ENCODE measurements at places on chromosomes 2 and 18.

DNA sequence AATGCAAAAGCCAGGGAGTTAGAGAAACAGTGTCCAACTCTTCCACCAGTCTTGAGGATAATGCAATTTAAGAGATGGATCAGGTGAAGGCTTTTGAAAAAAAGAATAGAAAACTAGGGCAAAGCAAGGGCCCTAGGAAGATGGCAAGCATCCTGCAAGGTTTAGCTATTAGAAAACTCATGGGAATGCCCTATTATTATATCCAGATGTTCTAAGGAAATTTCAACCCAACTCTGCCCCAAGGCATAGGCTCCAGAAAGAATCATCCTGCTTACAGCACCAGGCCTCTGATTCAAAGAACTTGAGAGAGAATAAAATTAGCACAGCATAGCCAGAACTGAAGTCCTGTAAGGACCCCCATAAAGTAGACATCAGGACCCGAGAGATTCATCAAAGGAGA lies 68.1 kb downstream of the EN1 start:
- no peaks in the 10 kb centered on the region for H3K36me3 ChIP-seq
- H3K27me3 ChIP-seq: peaks cover 22% of the 10 kb centered on the region
- no peak for DNase-seq
- no peak overlapping the region for H3K4me3 ChIP-seq
- no peaks in the 10 kb centered on the region for H3K4me1 ChIP-seq

- H3K27ac ChIP-seq: peak overlapping the region; percentile 54
- H3K27me3 ChIP-seq: peaks cover 5% of the 10 kb centered on the region
- H3K36me3 ChIP-seq: peaks cover 63% of the 10 kb centered on the region
- H3K4me1 ChIP-seq: peaks cover 37% of the 10 kb centered on the region
- DNase-seq: no peak
- peak overlapping the region; percentile 96 for H3K4me3 ChIP-seq
These were observed 4.1 kb downstream of the MYCN start for GRCh38 chr2:15944325-15945017.

- H3K4me1 ChIP-seq: peaks cover 5% of the 10 kb centered on the region
- no peak overlapping the region for H3K4me3 ChIP-seq
- no peaks in the 10 kb centered on the region for H3K27me3 ChIP-seq
These were observed 39.1 kb upstream of the FIGN start for GRCh38 chr2:163774862-163775261.

DNA sequence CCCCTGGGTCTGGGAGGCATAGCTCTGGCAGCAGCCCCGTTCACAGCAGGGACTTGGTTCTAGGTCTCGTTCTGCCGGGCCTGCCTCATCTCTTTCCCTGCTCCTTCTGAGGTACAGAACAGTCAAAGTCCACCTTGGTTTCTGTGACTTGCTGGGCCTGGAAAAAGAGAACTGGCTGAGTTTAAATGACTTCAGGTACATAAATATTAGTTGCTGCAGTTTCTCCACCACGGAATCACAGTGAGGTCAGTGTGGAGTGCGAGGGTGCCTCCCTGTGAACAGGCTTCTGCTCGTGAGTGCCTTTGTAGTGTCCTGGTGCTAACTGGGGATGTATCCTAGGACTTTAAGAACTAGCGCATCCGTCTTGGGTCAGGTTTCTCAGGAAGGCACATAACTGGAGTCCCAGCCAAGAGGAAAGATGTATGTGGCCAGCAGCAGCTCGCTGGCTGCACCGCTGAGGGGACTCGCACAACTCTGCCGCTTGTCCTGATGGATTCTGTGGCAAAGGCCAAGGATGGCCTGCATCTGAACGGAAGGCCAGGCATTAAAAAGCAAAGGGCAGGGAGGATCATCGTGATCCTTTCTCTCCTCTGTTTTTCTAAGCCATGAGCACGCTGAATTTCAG lies 188.6 kb downstream of the SH3RF3 start:
- peaks cover 85% of the 10 kb centered on the region for H3K4me1 ChIP-seq
- peaks cover 8% of the 10 kb centered on the region for H3K27me3 ChIP-seq

DNA sequence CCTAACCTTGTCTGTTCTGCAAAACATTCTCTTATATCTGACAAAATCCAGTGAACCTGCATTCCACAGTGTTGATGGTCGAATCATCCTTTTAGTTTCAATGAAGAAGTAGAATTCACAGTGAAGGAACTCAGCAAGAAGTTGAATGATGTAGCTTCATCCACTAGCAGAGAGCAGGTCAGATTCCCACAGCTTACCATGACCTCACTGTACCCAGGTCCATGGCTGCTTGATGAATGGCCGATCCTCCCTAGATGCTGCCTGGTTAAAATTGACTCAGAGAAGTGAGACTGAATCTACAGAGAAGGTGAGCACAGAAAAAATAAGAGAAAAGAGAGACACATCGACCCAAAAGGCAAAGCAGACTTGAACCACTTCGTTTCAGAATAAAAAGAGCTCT lies 906.0 kb upstream of the CHAC2 start:
- no peaks in the 10 kb centered on the region for H3K27me3 ChIP-seq
- H3K4me1 ChIP-seq: peaks cover 21% of the 10 kb centered on the region
- H3K36me3 ChIP-seq: no peaks in the 10 kb centered on the region
- DNase-seq: peak; percentile 12
- H3K27ac ChIP-seq: peak overlapping the region; percentile 76
- H3K4me3 ChIP-seq: no peak overlapping the region

GRCh38 chr2:238380785-238381184 lies 45.9 kb upstream of the ASB1 start:
- H3K27ac ChIP-seq: no peak overlapping the region
- no peaks in the 10 kb centered on the region for H3K27me3 ChIP-seq
- no peak overlapping the region for H3K4me3 ChIP-seq
- DNase-seq: no peak
- peaks cover 25% of the 10 kb centered on the region for H3K4me1 ChIP-seq
- peaks cover 33% of the 10 kb centered on the region for H3K36me3 ChIP-seq

GRCh38 chr18:58934356-58934755 lies 69.7 kb downstream of the ZNF532 start:
- peak overlapping the region; percentile 82 for H3K27ac ChIP-seq
- H3K4me1 ChIP-seq: peaks cover 19% of the 10 kb centered on the region
- peaks cover 63% of the 10 kb centered on the region for H3K36me3 ChIP-seq
- H3K27me3 ChIP-seq: no peaks in the 10 kb centered on the region
- no peak overlapping the region for H3K4me3 ChIP-seq

DNA sequence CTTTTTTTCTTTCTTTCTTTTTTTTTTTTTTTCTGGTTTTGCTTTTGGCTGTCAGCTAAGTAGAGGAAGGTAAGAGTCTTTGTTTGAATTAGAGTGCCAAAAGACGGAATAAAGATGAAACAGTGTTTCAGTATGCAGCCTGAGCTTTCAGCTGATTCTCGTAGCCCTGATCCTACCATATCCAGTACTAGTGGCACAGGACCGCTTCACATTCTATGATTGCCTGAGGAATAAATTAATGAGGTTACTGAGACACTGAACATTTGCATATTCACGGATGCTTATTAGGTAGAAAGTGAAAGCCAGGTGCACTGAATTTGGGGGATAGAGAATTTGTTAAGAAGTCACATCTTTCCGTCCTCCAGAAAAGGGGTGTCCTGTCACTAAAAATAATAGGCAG lies 421.5 kb upstream of the POU3F3 start:
- H3K27ac ChIP-seq: no peak overlapping the region
- no peak for DNase-seq
- H3K4me1 ChIP-seq: peaks cover 42% of the 10 kb centered on the region
- H3K27me3 ChIP-seq: peaks cover 3% of the 10 kb centered on the region
- H3K4me3 ChIP-seq: no peak overlapping the region

DNA sequence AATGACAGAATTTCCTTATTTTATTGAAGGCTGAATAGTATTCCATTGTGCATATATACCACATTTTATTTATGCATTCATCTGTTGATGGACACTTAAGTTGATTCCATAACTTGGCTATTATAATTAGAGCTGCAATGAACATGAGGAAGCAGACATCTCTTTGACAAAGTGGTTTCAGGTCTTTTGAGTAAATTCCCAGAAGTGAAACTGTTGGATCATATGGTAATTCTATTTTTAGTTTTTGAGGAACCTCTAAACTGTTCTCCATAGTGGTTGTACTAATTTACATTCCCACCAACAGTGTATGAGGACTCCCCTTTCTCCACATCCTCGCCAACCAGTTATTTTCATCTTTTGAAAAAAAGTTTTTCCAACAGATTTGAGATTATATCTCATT lies 77.5 kb downstream of the TMEM200C start:
- H3K27me3 ChIP-seq: peaks cover 4% of the 10 kb centered on the region
- peaks cover 4% of the 10 kb centered on the region for H3K4me1 ChIP-seq
- no peak overlapping the region for H3K4me3 ChIP-seq
- no peaks in the 10 kb centered on the region for H3K36me3 ChIP-seq

DNA sequence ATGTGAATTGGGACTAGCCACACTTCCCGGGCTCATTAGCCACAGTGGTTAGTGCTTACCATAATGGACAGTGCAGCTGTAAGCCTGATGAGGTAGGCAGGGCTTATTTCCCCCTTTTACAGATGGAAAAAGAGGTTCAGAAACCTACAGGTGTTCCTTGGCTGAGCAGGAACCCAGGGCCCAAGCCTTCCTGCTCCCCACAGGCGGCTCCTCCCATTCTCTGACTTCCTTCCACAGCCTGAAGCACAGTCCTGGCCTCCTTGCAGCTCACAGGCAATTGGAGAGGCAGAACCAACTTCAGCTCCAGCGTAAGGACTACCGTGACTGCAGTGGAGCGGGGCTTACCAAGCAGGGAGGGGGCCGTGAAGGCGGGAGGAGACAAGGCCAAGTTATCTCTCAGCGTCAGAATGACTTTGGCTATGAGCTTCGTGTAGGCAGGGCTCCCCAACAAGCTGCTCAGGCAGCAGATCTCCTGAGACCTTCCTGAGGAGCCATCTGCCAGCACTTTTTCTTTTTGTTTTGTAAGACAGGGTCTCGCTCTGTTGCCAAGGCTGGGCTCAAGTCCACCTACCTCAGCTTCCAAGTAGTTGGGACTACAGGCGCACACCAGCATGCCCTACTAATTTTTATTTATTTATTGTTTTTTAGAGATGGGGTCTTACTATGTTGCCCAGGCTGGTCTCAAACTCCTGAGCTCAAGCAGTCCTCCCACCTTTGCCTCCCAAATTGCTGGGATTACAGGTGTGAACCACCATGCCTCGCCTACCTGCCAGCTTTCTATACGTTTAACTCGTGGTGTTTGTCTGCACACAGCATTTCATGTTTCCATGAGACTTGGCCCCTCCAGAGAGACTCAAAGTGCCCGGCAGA lies 34.2 kb upstream of the NT5DC4 start:
- no peak for DNase-seq
- peaks cover 17% of the 10 kb centered on the region for H3K4me1 ChIP-seq
- no peaks in the 10 kb centered on the region for H3K36me3 ChIP-seq
- no peak overlapping the region for H3K4me3 ChIP-seq

DNA sequence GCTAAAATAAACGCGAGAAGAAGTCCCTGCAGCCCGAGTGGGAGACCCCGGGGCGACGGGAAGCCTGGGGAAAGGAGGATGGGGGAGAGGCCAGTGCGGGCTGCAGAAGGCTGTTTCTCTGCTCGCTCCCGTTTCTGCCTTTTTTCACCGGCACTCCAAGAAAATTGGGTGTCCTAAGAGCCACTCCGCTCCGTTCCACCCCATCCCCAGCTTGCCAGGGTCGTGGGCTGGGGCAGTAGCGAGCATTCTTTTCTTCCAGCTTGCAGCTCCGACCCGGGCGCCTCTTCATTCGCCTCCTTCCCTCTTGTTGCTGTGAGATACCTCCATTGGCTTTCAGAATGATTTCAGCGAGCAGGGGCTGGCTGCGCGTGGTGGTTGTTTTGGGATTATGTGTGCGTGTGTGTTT lies 1.1 kb downstream of the HOXD3 start:
- H3K36me3 ChIP-seq: peaks cover 26% of the 10 kb centered on the region
- peaks cover 91% of the 10 kb centered on the region for H3K4me1 ChIP-seq
- peak overlapping the region; percentile 98 for H3K27ac ChIP-seq
- DNase-seq: no peak
- peak overlapping the region; percentile 86 for H3K4me3 ChIP-seq
- no peaks in the 10 kb centered on the region for H3K27me3 ChIP-seq

- no peaks in the 10 kb centered on the region for H3K36me3 ChIP-seq
- peaks cover 6% of the 10 kb centered on the region for H3K4me1 ChIP-seq
- no peak overlapping the region for H3K4me3 ChIP-seq
- H3K27ac ChIP-seq: no peak overlapping the region
These were observed 45.0 kb upstream of the ASXL3 start for GRCh38 chr18:33532978-33533377.

- H3K4me1 ChIP-seq: peaks cover 60% of the 10 kb centered on the region
- peak overlapping the region; percentile 46 for H3K27ac ChIP-seq
- no peak for DNase-seq
- peaks cover 4% of the 10 kb centered on the region for H3K27me3 ChIP-seq
- H3K4me3 ChIP-seq: peak overlapping the region; percentile 93
These were observed 1.5 kb downstream of the TTC32 start for GRCh38 chr2:19899985-19900930.

GRCh38 chr2:236637686-236638569 lies 68.3 kb downstream of the ACKR3 start:
- H3K27me3 ChIP-seq: peaks cover 23% of the 10 kb centered on the region
- peaks cover 26% of the 10 kb centered on the region for H3K4me1 ChIP-seq
- no peak for DNase-seq
- no peak overlapping the region for H3K27ac ChIP-seq

- H3K4me3 ChIP-seq: no peak overlapping the region
- no peak overlapping the region for H3K27ac ChIP-seq
- H3K36me3 ChIP-seq: no peaks in the 10 kb centered on the region
These were observed 11.4 kb upstream of the PER2 start for GRCh38 chr2:238299803-238300202.

DNA sequence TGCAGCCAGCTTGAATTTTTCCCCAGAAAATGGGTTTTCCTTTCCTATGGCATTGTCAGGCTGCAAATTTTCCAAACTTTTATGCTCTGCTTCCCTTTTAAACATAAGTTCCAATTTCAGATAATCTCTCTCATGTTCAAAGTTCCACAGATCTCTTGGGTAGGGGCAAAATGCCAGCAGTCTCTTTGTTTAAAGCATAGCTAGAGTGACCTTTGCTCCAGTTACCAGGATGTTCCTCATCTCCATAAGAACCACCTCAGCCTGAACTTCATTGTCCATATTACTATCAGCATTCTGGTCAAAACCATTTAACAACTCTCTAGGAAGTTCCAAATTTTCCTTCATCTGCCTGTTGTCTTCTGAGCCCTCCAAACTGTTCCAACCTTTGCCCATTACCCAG lies 68.3 kb downstream of the SGPP2 start:
- no peak overlapping the region for H3K4me3 ChIP-seq
- no peak for DNase-seq
- no peak overlapping the region for H3K27ac ChIP-seq

- peaks cover 35% of the 10 kb centered on the region for H3K4me1 ChIP-seq
- H3K27ac ChIP-seq: no peak overlapping the region
- no peaks in the 10 kb centered on the region for H3K36me3 ChIP-seq
- no peak overlapping the region for H3K4me3 ChIP-seq
- no peak for DNase-seq
These were observed 182.5 kb upstream of the HDAC4 start for GRCh38 chr2:239583171-239583878.

- no peak overlapping the region for H3K27ac ChIP-seq
- no peak overlapping the region for H3K4me3 ChIP-seq
- H3K27me3 ChIP-seq: peaks cover 5% of the 10 kb centered on the region
- no peaks in the 10 kb centered on the region for H3K36me3 ChIP-seq
These were observed 257.2 kb upstream of the THUMPD2 start for GRCh38 chr2:40036241-40036640.

GRCh38 chr2:238970553-238971081 lies 122.7 kb downstream of the TWIST2 start:
- peaks cover 9% of the 10 kb centered on the region for H3K36me3 ChIP-seq
- H3K27me3 ChIP-seq: peaks cover 14% of the 10 kb centered on the region
- DNase-seq: peak; percentile 78
- no peak overlapping the region for H3K27ac ChIP-seq
- H3K4me3 ChIP-seq: peak overlapping the region; percentile 19
- H3K4me1 ChIP-seq: peaks cover 62% of the 10 kb centered on the region

- no peak for DNase-seq
- H3K36me3 ChIP-seq: peaks cover 5% of the 10 kb centered on the region
- no peak overlapping the region for H3K4me3 ChIP-seq
- peaks cover 12% of the 10 kb centered on the region for H3K4me1 ChIP-seq
These were observed 154.3 kb downstream of the PTGR3 start for GRCh38 chr18:75054611-75055010.

GRCh38 chr2:29881089-29881730 lies 40.2 kb downstream of the ALK start:
- H3K4me1 ChIP-seq: no peaks in the 10 kb centered on the region
- H3K4me3 ChIP-seq: no peak overlapping the region
- H3K27me3 ChIP-seq: peaks cover 15% of the 10 kb centered on the region
